ENCODE measurements at places on chromosomes 1 and 21.

DNA sequence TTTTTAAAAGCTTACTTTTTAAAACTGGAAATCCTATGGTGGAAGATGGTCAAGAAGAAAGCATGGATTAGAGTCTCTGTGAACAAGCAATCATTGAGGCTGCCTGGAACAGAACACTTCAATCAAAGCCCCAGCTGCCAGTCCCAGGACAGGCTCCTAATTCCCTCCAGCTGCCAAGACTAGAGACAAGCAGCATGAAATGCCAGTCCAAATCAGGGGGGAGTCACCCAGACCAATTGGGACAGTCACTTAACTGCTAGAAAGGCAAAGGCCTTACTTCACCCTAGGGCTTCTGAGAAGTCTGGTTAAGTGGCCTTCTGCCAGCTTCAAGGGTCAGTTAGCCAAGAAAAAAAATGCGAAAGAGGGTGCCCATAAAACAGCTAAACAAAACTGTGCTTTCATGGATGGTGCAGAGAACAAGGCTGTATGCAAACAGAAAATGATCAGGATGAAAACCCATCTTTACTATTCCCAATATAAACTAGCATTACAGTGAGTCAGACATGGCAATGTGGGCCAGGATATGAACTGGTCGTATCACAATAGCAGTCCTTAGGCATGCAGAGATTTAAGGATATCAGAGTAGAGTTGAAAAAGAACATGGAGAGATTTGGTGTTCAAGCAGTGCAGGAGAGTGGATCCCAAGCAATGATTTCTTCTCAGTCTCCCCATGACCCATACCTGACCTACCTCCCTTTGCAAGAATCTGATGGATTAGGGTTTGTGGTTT is 31.0 kb upstream of the MAN1A2 start:
- no peak for DNase-seq

DNA sequence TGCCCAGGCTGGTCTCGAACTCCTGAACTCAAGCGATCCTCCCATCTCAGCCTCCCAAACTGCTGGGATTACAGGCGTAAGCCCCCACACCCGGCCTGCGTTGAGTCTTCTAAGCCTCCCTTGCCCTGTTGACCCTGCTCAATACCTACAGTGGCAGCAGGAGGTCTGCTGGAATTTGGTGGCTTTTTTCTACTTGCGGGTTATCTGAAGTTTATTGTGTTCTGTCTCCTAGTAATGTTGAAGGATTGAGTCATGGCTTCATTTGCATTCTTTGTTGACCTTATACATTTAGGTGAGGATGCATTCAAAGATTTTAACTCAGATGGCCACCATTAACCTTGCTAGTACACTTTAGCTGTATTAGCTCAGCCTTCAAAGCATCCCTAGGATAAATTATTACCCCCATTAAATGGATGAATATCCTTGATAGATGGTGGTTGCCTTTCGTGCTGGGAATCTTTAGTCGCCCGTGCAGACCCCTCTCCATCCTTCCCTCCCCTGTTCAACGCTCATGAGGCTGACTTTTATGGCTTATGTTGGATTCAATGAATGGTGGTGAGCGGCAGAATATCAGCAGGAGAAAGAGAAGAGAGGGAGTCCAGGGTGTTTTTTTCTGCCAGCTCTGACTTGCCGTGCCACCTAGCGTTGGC is 9.7 kb upstream of the NPPB start:
- DNase-seq = no peak

DNA sequence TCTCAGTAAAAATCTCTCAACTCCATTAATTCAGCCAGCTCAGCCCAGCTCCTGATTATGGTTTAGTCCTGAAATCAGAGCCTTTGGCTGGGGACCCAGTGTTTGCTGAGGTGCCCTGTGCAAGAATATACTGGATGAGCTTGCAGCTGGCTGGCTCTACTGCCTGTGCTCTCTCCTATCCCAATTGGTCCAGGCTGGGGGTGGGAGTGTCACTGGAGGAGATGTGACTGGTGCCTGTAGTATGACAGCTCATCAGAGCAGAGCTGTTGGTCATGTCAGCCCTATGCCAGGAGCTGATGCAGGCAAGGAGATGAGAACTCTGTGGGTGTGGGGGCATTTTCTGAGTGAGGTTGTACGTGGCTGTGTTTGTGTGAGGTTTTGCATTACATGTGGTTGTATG is 87.0 kb downstream of the TNR start:
- no peak for DNase-seq

GRCh38 chr1:77910116-77910515 is 21.7 kb downstream of the NEXN start:
- DNase-seq = no peak

All from stimulated activated CD4-positive, alpha-beta T cell treated with anti-CD3 and anti-CD28 coated beads, Interleukin-4, amount 100 ng/mL, for 4 hours (primary cell).